ENCODE measurements at places on chromosomes 2 and 18.

GRCh38 chr2:134973241-134974138, 54.9 kb downstream of the CCNT2 start:
- no peak for DNase-seq

DNA sequence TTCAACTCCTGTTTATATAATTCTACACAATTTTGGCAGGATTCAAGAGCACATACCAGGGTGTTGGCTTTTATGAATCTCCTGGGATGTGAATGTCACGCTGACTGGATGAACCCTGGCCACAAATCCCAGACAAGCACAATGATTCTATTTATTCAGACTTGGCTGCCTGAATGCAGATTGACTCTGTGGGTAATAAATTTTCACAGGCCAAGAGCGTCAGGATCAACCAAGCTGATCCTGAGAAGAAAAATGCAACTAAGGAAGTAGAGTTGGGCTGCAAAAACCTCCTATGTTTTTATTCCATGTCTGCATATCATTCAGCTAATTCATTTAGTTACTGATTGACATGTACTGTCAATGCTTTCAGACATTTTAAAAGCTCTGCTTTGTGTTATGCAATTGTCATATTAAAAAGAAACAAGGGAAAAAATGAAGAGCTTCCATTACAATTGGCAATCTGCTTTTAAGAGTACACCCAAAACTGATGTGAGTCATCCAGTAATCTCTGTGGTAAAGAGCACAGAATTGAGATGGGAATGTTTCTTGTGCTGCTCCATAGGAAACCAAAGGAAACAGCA, 173.0 kb upstream of the REV1 start:
- no peak for DNase-seq

DNA sequence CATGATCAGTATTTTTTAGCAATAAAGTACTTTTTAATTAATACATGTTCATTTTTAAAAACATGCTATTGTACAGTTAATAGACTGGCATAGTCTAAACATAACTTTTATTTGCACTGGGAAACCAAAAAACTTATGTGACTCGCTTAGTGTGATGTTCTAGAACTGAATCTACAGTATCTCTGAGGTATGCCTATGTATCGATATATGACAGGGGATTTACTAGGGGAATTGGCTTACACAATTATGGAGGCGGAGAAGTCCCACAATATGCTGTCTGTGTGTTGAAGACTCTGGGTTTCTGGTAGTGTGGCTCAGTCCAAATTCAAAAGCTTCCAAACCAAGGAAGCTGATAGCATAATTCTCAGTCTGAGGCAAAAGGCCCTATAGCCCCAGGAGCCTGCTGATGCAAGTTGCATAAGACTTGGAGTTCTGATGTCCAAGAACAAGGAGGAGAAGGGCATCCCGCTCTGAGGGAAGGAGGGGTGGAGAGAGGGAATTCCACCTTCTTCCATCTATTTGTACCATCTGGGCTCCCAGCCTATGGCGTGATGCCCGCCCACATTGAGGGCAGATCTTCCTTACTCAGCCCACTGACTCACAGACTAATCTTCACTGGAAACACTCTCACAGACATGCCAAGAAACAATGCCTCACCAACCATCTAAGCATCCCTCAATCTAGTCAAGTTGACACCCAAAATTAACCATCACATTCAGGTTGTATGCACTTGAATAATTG, 27.5 kb downstream of the ZNF638 start:
- no peak for DNase-seq

DNA sequence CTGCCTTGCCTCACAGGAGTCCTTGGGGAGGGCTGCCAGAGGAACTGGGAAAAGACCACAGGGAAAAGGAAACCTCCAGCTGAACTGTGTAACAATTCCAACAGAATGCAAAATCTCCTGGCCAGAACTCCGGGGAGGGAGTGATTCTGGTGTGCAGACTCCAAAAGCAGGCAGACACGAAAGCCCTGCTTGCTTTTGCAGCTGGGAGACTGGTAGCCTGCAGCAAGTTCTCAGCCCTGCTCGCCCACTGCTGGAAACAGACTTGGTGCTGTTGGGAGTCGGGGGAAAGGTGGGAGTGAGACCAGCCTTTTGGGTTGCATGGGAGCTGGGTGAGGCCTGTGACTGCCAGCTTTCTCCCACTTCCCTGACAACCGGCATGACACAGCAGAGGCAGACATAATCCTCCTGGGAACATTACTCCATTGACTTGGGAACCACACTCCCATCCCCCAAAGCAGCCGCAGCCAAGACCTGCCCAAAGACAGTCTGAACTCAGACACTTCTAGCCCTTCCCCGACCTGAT, 26.0 kb upstream of the NMI start:
- no peak for DNase-seq

- DNase-seq, result no peak
These were observed 27.5 kb upstream of the MCFD2 start for GRCh38 chr2:46942891-46943626.

DNA sequence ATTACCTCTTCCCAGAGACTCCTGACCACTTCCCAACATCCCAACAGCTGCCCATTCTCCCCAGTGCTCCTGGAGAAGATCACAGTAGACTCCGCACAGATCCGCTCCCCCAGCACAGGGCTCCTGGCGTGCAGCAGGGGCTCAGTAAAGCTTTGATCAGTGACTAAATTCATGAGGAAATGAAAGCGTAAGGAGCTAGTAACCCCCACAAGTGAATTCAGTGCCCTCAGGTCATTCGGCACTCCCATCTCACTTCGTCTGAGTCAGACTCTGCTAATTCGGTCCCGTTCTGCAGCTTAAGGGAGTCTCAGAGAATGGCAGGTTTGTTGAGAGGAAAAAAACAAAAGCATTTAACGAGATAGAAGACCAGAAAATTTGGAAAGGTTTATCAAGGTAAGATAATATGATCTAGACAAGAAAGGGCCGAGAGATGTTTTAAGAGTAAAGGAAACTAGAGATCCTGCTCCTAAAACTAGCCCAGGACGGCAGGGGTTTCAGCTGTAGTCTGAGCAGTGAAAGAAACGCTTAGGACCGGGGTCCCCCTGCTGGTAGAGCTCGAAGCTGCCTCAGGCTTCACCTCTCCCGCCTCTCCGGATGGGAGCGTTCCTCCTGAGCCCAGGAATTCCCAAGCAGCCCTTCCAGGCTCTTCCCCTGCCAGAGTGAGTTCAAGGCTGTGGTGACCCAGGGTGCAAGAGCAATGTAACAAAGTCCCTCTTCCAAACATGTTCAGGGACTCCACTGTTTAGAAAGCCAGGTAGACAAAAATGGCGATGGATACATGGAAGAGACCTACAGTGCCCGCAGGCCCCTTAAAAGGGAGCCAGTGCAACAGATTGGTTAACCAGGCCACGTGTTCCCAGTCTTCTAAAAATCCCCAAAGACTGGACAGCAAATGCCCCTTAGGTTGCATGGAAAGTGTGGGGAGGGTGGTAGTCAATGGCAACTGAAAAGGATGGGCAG, 127.3 kb downstream of the DNER start:
- no peak for DNase-seq

DNA sequence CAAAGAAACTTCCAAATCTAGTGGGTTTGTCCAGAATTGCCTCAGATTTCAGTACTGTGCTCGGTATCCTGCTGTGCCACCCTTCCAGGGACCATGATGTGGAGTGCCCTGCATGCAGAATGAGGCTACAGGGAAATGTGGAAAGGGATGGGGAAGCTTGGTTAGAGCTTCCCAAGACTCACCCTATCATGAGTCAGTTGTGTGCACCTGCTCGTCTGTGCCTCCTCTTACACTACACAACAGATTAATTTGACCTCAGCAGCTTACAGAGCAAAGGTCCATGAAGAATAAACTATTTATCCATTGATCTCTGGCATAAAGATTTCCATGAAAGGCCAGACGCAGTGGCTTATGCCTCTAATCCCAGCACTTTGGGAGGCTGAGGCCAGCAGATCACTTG, 21.3 kb upstream of the NCK2 start:
- no peak for DNase-seq

GRCh38 chr2:220107380-220107791, 480.0 kb downstream of the SLC4A3 start:
- no peak for DNase-seq

GRCh38 chr2:95025406-95026319, at the start of gene MAL:
TSS of gene MAL (plus strand) at chr2:95025708. CDS start at chr2:95025793, 85 bp downstream.
- peak; percentile 24 for DNase-seq

- DNase-seq, result no peak
These were observed 10.1 kb downstream of the CYP26B1 start for GRCh38 chr2:72137498-72138010.

- DNase-seq, result no peak
These were observed 75.0 kb downstream of the CTIF start for GRCh38 chr18:48613589-48614404.

GRCh38 chr2:33034784-33035183, 88.0 kb downstream of the LTBP1 start:
- DNase-seq, result no peak

DNA sequence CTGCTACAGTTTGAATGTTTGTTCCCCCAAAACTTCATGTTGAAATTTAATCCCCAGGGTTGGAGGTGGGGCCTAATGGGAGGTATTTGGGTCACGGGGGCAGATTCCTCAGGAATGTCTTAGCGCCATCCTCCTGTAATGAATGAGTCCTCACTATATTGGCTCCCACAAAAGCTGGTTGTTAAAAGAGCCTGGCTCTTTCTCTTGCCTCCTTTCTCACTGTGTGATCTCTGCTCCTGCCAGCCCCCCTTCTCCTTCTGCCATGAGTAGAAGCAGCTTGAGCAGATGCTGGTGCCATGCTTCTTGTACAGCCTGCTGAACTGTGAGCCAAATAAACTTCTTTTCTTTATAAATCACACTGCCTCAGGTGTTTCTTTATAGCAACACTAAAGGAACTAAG, 721.0 kb upstream of the PKDCC start:
- no peak for DNase-seq

GRCh38 chr2:37415128-37415820, 70.8 kb downstream of the QPCT start:
- DNase-seq, result no peak

DNA sequence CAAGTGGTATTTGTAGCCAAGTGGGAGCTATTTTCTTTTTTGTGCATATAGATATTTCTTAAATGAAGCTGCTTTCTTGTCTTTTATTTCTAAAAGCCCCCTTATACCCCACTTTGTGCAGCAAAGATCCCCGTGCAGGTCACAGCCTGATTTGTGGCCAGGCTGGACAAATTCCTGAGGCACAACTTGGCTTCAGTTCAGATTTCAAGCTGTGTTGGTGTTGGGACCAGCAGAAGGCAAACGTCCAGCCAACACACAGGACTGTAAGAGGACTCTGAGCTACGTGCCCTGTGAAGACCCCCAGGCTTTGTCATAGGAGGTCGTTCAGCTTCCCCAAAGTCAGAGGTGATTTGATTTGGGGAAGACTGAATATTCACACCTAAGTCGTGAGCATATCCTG, 21.9 kb downstream of the FOSL2 start:
- no peak for DNase-seq

DNA sequence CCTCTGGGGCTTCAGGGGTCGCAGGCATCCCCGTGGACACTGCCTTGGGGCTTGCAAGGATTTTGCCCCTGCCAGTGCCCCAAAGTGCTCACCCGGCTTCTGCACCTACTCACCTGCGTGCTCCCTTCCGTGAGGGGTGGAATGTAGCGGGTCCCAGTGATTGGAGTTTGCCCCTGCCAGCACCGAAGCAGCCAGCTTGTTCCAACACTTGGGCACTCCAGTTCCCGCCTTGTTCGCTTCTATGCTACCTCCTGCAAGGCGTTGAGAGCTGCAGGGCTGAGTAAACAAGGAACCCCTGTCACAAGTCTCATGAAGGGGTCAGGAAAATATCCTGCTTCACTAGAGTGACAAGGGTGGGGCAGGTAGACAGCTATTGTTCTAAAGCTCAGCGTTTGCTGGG, 631.5 kb downstream of the EPHA4 start:
- no peak for DNase-seq

DNA sequence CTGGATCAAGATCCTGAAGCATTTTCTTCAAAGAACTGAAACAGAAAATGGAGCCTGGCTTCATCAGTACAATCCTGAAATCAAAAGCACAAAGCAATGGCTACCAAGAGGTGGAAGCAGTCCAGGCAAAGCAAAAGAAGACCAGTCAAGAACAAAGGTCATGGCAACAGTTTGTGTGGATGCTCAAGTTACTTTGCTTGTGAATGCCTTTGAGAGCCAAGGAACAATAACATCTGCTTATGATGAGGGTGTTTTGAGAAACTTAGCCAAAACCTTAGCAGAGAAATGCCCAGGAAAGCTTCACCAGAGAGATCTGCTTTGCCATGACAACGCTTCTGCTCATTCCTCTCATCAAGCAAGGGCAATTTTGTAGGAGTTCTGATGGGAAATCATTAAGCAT, 723.1 kb downstream of the TMEM182 start:
- no peak for DNase-seq

GRCh38 chr2:8402222-8402621, 279.6 kb upstream of the ID2 start:
- no peak for DNase-seq

DNA sequence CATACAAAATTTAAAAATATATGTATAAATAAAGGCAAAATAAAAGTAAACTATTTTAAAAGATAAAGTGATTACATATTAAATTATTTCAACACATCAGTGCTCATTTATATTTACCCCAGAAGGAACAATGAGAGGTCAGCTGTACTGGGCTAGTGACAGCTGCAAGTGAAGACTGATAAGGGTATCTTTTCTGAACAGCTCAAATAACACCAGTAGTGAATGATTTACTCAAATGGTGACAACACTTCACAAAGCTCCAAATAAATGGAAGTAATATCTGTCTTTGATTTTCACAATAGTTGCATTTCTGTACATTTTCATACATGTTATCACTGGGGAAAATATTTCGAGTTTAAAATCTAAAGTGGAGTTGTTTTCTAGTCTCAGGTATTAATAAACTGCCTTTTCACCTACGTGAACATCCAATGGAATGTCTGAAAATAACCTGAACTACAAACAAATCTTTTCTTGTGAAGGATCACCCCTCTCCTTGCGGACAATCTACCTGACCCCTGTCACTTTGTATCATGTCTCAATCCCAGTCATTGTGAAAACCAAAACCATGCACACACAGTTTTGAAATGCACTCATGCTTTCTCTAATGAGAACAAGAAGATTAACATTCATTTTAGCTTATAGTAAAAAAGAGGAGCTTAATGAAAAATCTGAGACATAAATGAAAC, 1928.8 kb upstream of the CELF4 start:
- DNase-seq, result no peak

DNA sequence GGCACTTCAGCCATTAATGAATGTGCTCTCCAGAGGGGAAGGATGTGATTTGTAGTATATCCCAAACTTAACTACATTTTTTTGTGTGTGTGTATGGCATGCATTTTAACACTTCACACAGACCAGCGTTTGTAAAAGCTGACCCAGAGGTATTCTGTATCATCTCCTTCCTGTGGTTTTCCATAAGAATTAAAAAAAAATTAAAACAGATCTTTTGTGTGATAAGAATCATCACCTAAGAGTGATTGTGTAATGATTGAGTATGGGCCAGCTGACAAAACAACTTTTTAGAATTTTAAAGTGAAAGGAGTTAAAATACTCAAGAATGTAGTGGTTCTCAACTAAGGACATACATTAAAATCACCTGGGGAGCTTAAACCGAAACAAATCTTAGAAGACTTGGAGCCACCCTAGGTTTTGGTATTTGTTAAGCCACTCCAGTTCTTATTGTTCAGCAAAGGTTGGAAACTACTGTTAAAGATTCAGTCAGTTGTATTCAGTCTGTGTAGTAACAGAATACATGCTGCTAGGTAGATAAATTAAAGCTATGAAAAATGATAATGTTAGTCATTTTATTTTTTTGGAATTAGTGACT, 120.1 kb downstream of the HAUS1 start:
- no peak for DNase-seq

GRCh38 chr18:37564711-37565100, 892 bp downstream of the CELF4 start:
- DNase-seq, result no peak
